Activated T-cell treated with anti-CD3 and anti-CD28 coated beads for 48 hours (primary cell): ENCODE measurements at places on chromosomes 3 and 15.
A peak's percentile ranks its signal among the peaks of the same experiment; 100 is the strongest.

DNA sequence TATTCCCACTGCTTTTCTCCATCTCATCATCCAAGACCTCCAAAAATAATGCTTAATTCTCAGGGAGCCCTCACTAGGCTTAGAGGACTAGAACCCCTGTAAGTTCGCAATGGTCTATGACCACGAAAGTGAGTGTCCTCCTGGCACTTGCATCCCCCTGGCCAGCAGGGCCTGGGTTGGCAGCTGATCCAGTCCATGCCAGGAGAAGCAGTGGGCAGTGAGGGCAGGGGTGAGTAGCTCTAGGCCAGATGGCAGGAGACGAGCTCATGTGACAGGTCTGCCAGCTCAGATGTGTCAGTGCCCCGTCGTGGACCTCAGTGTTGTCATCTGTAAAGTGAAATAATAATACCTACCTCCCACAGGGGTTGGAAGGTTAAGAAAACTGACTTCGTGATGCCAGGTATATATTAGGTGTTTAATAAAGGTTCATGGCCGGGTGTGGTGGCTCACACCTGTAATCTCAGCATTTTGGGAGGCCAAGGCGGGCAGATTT is 11.1 kb downstream of the GP5 start:
- no peak for DNase-seq

DNA sequence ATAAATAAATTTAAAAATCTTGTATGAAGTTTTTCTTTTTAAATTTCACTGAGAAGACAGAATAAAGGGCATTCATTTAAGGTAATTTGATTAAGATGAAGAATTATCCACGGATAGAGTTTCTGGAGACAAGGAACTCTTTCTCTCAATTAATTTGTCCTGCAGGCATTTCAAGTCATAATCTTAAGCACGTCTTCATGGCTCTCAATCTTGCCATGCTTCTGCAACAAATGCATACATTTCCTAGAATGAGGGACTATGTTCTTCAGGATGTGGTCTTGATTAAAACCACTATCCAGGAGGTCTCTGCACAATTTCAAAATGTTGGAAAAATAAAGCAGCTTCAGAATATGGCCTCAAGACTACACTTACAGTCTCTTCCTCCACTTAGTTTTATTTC is 67.6 kb upstream of the LSAMP start:
- DNase-seq, result no peak

DNA sequence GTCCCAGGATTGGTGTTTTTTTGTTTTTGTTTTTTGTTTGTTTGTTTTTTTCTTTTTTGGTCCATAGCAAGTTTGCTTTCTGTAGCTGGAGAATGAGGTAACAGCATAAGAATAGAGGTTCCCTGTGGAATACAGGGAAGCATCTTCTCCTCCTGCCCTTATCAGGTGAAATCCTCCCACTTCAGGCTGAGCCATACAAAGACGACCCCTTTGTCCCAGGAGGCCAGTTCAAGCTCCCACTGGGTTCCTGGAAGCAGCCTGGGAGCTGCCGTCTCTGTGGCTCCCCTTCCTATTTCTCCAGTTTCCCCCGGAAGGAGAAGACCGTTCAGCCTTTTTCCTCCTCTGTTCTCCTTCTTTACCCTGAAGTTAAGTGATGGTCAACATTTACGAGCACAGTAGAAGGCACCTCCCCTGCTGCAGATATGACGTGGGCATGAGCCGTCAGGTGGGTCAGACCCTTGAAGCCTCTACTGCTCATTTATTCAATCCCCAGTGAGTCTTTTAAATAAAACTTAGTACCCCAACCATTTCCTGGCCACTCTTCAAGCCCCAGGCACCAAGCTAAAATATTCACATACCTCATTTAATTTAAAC is 1.1 kb downstream of the IL16 start:
- no peak for DNase-seq

DNA sequence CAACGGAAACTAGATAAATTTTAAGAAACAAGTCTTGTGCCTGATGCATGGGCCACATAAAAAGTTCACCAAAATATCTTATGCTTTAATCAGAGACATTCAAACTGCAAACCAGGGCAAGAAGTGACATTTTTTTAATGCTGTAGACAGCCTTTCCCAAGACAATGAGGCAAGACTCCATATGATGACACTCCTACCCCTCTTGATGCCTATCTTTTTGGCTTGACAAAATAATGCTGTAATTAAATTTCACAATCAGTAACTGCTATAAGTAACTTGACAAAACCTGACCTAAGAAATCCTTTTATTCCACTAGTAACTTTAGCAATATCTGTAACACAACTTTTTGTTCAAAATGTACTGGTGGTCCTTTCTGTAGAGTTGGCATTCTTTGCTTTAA is 48.7 kb downstream of the ECT2 start:
- no peak for DNase-seq

DNA sequence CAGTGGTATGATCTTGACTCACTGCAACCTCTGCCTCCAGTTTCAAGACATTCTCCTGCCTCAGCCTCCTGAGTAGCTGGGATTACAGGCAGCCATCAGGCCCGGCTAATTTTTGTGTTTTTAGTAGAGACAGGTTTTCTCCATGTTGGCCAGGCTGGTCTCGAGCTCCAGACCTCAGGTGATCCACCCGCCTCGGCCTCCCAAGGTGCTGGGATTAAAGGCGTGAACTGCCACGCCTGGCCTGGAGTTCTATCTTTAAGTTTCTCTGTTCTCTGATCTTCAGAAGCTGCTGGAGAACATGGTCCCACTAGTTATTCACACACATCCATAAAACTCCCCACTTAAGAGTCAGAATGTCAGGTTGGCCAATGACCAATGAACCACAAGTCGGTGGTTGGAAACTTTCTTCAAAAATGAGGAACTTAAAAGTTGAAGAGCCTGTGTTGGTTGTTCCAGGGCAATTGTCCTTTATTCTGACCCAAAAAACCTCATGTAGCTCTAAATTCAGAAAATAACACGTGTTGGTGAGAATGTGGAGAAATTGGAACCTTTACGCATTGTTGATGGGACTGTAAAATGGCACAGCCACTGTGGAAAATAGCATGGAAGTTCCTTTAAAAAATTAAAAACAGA is 55.9 kb upstream of the PIK3CB start:
- no peak for DNase-seq

GRCh38 chr3:197465197-197465995 is 90.4 kb downstream of the BDH1 start:
- no peak for DNase-seq

DNA sequence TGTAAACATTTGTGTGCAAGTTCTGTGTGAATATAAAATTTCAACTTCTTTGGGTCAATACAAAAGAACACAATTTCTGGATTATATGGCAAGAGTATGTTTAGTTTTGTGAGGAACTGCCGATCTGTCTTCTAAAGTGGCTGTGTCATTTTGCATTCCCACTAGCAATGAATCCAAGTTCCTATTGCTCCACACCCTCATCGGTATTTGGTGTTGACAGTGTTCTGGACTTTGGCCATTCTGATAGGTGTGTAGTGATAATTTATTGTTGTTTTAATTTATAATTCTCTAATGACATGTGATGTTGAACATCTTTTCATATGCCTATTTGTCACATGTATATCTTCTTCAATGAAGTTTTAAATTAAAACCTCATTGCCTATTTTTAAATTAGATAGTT is 58.2 kb upstream of the TMC3 start:
- DNase-seq, result no peak

GRCh38 chr3:184968115-184968514 is 156.1 kb downstream of the VPS8 start:
- DNase-seq, result no peak

- no peak for DNase-seq
These were observed 17.5 kb upstream of the P2RY1 start for GRCh38 chr3:152817400-152817799.

DNA sequence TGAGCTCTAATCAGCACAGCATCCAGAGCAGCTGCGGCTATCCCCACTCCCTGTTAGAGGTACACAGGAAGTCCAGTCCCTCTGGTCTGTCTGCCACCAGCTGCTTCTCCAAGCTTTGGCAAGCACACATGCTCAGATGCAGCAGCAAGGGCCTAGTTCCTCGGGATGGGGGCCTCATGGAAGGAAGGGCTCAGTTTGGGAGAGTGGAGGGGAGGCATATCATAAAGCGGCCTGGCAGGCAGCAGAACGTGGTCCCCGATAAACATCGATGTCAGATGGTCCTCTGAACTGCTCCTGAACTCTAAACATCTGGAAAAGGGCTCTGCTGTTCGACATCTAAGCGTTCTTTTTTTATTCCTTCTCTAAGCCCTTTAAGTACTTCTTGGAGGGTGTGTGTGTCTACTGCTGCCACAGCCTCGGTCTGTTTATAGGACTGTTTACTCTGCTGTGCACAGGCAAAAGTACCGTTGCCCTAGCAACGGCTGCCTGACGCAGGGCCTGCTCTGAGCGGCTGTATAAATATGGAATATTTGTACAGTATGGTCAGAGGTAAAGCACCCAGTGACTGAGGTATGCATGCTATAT is 74.6 kb downstream of the PRICKLE2 start:
- DNase-seq, result no peak

DNA sequence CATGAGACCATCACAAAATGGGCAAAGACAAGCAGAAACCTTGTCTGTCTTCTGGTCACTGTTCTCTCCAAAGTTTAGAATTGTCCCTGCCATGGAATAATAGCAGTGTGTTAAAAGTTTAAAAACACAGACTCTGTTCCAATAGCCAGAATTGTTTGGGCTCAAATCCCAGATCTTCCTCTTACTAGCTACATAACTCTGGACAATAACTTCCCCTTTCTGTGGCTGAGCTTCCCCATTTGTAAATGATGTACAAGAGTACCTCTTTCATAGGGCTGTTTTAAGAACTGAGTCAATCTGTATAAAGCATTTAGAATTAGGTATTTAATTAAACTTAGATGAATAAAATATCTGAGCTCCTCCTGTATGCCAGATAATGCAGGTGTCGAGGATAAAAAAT is 623.0 kb downstream of the NTRK3 start:
- no peak for DNase-seq

- no peak for DNase-seq
These were observed 263.1 kb downstream of the CGGBP1 start for GRCh38 chr3:87795701-87796100.

- DNase-seq, result peak; percentile 89
These were observed at the start of gene PAK2 for GRCh38 chr3:196739671-196740480. Gene PAK2, plus strand, starts transcription at chr3:196739857. Its CDS starts 42,790 bp downstream, at chr3:196782647.

- DNase-seq, result no peak
These were observed 81.9 kb upstream of the SLC25A36 start for GRCh38 chr3:140859592-140860336.

- no peak for DNase-seq
These were observed 467.3 kb downstream of the SHQ1 start for GRCh38 chr3:72380711-72381493.

GRCh38 chr3:116276675-116277074 is 168.6 kb downstream of the LSAMP start:
- DNase-seq, result no peak

- no peak for DNase-seq
These were observed 166.8 kb downstream of the THSD4 start for GRCh38 chr15:71282076-71282475.

DNA sequence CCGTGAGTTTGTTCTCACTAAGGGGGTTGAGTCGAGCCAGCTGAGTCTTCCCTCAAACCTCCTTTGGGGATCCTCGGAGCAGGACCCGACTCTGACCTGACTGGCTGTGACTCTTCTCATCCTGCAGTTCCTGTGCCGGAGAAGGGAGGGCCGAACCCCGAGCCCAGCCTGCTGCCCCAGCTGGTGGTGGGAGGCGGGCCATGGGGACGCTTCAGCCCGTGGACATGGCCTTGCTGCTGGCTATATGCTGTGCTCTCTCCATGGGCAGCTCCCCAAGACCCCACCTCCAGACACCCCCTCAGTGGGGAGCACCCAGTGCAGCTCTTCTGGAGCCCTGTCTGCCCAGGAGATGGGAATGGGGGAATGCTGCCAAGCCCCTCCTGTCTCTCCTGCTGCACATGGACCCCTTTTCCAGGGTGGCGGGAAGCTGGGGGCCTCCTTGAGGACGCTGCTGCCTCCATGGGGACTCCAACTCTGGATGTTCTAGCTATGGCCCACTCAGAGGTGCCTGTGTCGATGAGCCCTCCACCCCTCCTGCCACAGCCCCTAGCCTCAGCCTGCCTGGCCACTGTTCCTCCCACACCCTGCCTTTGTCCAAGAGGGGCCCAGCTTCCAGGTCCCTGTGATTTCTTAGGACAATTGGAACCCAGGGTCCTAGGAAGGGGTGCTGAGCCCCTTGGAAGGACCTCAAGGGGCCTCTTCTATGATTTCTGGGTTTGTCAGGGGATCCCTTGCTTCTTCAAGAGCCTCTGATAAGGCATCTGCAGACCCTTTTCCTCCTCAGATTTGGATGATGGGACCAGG is 12.8 kb downstream of the C15orf39 start:
- no peak for DNase-seq
